ENCODE measurements at places on chromosomes 4 and X.

GRCh38 chrX:45740291-45740690 is 539.6 kb upstream of the DIPK2B start:
- no peak for DNase-seq

- DNase-seq = no peak
These were observed 434.3 kb downstream of the SPRY1 start for GRCh38 chr4:123830930-123831329.

DNA sequence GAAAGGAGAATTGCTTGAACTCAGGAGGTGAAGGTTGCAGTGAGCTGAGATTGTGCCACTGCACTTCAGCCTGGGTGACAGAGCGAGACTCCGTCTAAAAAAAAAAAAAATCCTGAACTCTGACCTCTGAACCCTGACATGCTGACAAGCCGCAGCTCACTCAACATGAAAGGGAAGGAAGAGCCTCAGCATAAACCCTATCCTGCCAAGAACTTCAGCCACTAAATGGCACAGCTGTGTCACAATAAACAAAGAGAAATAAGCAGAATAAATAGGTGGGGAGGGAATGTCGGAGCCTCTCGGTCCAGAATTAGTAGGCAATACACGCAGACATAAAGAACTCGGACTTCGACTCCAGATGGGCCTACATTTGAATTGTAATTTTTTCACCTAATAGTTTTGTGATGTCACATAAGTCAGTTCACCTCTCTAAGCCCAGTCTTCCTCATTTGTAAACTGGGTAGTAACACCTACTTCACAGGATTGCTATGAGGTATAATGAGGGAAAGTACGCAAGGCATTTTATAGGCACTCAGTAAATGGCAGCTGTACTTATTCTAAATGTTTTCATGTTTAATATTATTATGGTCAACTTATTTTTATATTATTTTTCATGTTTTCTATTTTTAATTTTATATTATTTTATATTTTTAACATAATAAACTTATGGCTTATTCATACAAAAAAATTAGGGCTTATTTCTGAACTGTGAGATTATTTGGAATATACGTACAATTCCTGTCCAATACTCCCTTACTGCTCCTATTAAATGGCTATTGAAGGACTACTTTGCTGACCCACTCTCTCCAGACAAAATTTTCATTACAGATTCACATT is 243.4 kb downstream of the SCFD2 start:
- no peak for DNase-seq

- no peak for DNase-seq
These were observed 243.9 kb upstream of the WDFY3 start for GRCh38 chr4:85210353-85210752.

DNA sequence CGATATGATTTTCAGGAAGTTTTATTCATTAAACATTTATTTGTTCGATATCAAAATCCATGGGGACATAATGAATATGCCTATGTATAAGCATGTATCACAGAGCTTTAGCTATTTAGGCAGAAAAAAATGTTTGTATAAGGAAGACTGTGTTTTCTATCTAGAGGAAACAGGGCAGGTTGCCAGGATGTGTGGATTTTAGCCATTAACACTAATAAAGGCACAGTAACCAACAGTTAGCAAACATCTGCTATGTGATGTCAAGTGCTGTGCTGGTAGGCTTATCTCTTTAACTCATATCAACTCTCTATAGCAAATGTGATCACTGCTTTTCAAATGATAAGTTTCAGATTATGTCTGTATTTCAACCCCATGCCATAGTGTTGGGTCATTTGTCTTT is 708.9 kb upstream of the HS3ST1 start:
- DNase-seq = no peak

DNA sequence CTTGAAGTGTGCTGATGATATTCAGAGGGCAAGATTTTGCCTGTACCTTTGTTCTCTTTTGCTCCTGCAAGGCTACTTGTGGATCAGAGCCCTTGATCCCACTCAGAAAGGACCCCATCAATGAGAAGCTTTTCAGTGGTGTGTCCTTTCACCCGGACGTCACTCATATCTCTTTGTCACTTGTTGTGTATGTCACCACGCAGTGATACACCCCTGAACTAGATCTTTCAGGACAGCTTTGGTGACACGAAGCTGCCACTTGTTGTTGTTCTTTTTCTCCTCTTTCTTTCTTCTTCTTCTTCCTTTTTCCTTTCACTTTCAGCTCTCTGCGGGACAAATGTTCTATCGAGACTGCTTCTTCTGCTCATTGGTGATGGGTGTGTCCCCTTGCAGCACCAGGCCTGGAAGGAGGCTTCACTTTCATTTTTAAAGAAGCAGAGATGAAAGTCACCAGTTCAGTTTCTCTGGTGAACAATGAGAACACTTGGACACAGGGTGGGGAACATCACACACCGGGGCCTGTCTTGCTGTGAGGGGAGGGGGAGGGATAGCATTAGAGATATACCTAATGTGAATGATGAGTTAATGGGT is 83.6 kb downstream of the NBDY start:
- peak; percentile 66 for DNase-seq

- peak; percentile 68 for DNase-seq
These were observed 8.3 kb upstream of the CD40LG start for GRCh38 chrX:136639506-136640176.

GRCh38 chr4:56723201-56723605 is 42.1 kb upstream of the HOPX start:
- peak; percentile 81 for DNase-seq

DNA sequence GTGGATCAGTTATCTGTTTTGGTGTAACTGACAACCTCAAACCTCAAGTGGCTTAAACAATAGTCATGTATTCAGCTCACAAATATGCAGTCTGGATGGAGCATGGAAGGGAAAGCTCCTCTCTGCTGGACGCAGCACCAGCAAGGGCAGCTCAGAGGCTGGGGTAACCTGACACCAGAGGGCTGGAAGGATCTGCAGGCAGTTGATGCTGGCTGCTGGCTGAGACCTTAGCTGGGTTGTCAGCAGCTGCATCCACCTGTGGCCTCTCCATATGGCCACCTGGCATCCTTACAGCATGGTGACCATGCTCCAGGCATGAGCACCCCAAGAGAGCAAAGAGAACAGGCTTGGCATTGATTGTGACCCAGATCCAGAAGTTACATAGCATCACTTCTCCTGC is 46.7 kb downstream of the ENPP6 start:
- no peak for DNase-seq

- DNase-seq = no peak
These were observed 95.7 kb downstream of the DCLK2 start for GRCh38 chr4:150173982-150174398.

GRCh38 chr4:88318751-88319350 is 34.5 kb upstream of the PPM1K start:
- DNase-seq = no peak

GRCh38 chr4:123363729-123364128 is 32.9 kb upstream of the SPRY1 start:
- no peak for DNase-seq

DNA sequence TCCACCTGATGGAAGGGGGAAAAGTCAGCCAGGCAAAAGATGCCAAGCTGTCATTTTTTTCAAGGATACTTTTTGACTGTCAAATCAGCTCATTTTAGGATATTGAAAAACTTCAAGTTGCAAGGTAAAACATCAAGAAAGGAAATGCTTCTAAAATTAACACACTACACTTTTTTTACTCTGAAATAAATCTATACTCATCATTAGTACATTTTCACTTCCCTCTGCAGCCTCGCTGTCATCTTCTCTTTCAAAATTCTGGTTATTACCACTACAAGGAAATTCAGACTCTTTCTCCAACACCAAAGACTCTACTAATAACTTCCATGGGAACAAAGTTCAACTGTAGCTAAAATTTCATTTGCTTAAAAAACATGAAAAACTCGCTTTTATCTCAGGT is 41.6 kb downstream of the APBB2 start:
- no peak for DNase-seq

DNA sequence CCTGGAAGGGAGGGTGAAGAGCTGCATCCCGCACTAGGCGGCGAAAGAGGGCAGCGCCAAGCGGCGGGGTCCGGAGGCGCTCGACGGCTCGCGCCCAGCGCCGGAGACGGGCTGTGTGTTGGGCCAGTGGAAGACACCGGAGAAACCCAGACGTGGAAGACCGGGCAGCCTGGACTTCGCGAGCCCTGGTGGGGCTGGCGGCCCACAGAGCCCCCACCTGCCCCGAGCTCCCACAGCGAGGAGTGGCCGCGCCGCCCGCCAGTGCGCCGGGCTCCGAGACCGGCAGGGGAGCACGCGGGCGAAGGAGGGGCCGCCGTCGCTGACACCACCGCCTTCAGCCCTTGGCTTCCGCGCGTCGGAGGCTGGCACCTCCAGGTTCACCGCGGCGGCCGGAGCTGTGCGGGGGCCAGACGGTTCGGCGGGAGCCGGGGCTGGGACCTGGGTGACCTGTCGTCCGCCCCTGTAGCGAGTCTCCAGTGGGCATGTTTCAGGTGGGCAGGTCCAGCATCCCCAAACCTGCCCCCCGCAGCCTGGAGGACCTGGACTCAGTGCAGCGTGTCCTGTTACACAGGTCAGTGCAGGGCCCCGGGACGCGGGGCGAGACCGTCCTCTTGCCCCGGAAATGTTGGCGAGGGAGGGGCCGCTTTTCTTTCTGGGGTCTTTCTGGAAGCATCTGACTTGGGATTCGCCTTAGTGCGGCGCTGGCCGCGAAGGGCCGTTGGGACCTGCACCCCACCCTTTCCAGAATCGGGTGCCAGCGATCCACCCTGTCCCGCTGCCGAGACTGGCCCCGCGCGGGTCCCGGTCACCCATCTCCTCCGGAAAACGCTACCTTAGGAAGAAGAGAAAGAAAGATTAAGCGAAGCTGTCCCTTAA is 9.6 kb upstream of the INTU start:
- no peak for DNase-seq

DNA sequence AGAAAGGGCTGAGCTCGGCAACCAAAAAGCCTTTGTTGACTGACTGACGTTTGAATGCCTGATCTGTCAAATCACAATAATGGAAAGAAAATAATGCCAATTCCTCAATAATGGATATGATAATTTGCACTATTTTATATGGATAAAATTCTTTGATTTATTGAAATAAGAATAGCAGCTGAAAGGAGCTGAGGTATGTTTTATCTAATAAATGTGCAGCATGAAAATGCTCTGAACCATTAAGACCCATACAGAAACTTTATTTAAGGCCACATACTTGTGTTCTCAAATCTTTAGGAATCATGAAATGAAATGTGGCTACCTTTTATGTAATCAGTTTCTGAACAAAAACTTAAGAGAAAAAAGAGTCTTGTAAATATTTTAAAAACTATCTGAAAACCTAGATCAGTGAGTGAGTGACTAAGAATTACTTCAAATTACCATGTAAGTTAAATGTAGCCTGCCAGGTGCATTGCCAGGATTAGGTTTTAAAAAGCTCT is 69.8 kb downstream of the TMA16 start:
- DNase-seq = no peak

DNA sequence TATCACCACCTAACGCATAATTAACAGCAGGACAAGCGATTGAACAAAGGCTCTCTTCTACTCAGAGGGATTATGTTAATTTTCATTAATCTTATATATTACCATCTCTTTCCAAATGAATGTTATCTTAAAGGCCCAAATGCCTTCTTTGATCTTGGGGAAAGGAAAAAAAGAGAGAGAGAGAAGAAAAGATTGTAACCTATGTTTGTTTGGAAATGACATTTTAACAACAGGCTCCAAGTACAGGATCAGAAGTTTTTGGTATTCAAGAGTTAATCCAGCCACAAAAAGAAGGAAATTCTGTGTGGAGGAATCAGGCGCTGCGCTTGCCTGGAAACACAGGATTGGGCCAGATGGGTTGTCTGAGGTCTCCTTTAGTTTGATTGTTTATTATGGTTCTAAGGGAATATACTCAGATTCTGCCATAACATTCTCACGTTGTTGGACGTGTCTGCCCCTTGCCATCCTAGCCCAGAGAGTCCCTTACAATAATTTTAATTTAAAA is 100.7 kb upstream of the STX18 start:
- no peak for DNase-seq

GRCh38 chr4:122163767-122164166 is 11.6 kb downstream of the BLTP1 start:
- DNase-seq = no peak

- DNase-seq = peak; percentile 53
These were observed 38.8 kb downstream of the MSN start for GRCh38 chrX:65706041-65706828.

- DNase-seq = no peak
These were observed 104.9 kb downstream of the SLIT2 start for GRCh38 chr4:20356565-20356964.

DNA sequence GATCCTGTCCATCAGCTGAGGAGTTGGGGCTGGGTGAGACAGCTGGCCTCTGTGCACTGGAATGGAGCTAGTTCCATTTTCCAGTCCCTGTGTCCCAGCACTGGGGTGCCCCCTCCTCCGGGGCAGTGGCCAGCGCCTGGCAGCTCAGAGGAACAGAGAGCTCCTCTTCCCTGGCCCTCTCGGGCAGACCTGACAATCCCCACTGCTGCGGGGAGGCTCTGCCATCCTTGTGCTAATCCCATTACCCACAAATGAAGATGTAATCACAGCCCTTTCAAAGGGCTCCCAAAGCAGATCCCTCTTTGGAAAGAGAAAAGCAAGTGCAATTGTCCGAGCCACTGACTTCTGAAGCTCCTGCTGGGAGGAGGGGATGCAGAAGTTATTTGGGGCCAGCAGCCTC is 75.1 kb upstream of the MSX1 start:
- no peak for DNase-seq

GRCh38 chr4:10722957-10723356 is 38.4 kb upstream of the CLNK start:
- peak; percentile 34 for DNase-seq

GRCh38 chr4:63607169-63607872 is 801.9 kb downstream of the TECRL start:
- DNase-seq = no peak

GRCh38 chr4:36990128-36990872 is 254.2 kb upstream of the NWD2 start:
- DNase-seq = peak; percentile 2

- no peak for DNase-seq
These were observed 78.5 kb downstream of the MSN start for GRCh38 chrX:65745992-65746391.

- no peak for DNase-seq
These were observed 535.2 kb upstream of the FAT1 start for GRCh38 chr4:187258651-187259401.

- no peak for DNase-seq
These were observed 44.3 kb upstream of the ARHGAP24 start for GRCh38 chr4:85430697-85431096.

- no peak for DNase-seq
These were observed 9.0 kb downstream of the ATP10D start for GRCh38 chr4:47494124-47494430.

DNA sequence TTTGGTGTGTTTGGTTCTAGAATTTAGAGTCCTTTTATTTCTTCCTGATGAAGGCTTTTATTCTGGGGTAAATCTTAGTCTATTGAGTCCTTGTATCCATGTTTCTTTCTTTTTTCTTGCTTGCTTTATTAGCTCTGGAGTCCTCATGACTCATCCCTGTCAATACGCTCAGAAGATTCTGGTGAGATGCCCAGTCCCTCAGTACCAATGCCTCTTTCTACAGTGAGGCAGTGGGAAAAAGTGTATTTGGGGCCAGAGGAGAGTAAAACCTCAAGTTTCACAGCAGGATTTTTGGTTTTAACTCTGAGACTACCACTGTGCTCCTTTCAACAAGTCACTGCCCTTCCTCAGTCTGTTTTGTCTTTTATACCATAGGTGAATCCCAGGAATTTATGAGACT is 368.0 kb downstream of the GBA3 start:
- DNase-seq = no peak
